ENCODE measurements at places on chromosomes 11 and 22. TPM values are rescaled to one million over a fixed set of nuclear protein-coding genes. Genes with fewer than 3 reads are reported as not detected.

GRCh38 chr11:34188181-34188580, 82.8 kb downstream of the NAT10 start:
- DNase-seq: no peak

FBLN1 gene
- total RNA-seq: not detected

- no peak for DNase-seq
Measured at GRCh38 chr11:79262221-79262620, 178.6 kb downstream of the TENM4 start.

DNA sequence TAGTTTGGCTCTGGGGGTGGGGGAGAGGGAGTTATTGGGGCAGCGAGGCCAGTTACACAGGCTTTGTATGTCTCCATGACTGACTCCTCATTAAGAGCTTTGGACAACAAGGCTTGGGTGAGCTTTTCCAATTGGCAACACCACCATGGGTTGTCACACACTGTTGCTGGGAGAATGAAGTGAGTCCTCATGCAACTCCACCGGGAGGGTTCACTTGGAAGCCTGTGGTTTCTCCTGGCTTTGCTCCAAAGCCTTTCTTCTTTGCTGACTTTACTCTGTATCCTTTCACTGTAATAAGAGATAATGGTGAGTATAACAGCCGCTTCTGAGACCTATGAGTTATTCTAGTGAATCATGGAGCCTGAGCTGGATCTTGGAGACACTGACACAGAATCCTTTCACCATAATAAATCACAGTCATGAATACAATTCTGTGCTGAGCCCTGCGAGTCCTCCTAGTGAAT, 24.9 kb downstream of the EIF3F start:
- DNase-seq: no peak

GRCh38 chr11:1353383-1354124, 36.2 kb upstream of the BRSK2 start:
- no peak for DNase-seq

GRCh38 chr11:88521399-88521798, 183.9 kb upstream of the CTSC start:
- DNase-seq: no peak
